ENCODE measurements at places on chromosomes 4 and X.

DNA sequence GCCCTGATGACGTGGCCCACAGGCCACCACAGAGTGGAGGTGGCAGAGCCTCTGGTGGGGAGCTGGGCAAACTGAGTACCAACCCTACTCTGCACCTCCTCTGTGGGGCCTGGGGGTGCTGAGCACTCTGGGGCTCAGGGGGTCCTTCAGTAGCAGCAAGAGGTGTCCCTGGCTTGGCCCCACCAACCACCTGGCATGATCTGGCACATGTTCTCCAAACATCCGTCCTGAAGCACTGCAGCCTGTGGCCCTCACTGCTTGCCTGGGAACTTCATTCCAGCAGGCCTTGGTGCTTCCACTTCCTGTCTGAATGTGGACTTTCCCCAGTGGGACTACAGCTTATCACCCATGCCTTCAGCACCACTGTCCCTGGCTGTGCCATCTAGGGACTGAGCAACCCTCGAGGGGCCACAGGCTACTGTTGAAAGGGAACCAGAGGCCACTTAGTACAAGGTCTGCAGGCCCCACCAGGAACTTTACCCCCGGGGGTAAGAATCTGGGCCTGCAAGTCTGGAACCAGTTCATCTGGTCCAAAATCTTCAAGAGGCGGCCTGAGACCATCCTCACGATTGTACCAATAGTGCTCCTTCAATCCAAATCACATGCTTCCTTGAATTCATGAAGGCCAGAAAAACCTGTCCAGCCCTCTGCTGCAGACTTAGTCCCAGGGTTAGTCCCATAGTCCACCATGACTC lies 13.2 kb downstream of the TNIP2 start:
- DNase-seq: no peak

GRCh38 chr4:55673424-55673823 lies 37.3 kb upstream of the NMU start:
- no peak for DNase-seq

DNA sequence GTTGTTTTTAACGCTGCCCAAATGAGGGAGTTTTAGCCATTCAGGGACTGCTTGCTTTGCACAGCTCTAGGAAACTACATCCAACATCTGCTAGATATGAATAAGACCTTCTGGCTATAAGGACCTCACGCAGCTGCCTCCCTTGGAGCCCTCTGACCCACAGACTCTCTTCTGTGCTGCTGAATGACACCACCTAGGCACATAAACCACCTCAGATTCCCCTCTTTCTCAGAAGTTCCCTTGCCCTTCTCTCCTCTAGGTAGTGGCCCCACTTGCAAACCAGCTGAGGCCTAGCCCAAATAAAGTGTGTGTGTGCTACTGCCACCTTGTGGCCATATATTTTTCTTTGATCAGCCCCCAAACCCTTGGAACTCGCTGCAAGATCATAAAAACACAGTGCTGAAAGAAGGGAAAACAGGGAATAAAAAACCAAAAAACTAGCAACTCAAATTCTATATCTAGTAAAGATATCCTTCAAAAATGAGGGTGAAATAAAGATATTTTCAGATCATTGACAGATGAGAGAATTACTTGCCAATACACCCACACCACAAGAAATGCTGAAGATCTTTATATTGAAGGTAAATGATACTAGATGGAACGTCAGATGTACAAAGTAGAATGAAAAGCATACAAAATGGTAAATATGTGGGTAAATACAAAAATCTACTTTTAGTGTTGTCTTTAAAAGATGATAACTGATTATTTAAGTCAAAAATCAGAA lies 265.9 kb downstream of the ADAMTS3 start:
- peak; percentile 27 for DNase-seq

DNA sequence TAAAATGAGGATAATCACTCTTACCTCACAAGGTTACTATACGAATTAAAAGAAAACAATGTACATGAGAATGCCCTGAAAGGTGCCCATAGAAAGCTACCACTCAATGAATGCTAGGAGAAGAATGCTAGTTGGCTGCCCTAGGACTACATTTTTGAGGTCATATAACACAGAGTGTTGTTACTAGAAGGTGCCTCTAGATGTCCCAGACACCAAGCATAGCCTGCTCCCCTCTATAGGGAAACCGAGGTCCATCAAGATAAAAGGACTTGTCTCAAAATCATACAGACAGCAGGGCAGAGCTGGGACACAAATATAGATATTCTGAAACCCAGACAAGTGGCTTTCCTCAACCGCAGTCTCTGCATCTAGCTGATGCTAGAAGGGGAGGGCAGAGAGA lies 147.0 kb upstream of the ARHGEF9 start:
- DNase-seq: no peak

GRCh38 chrX:39788521-39788920 lies 309.2 kb downstream of the BCOR start:
- no peak for DNase-seq

- no peak for DNase-seq
Observed at GRCh38 chr4:53161787-53162433, 204.0 kb downstream of the SCFD2 start.

DNA sequence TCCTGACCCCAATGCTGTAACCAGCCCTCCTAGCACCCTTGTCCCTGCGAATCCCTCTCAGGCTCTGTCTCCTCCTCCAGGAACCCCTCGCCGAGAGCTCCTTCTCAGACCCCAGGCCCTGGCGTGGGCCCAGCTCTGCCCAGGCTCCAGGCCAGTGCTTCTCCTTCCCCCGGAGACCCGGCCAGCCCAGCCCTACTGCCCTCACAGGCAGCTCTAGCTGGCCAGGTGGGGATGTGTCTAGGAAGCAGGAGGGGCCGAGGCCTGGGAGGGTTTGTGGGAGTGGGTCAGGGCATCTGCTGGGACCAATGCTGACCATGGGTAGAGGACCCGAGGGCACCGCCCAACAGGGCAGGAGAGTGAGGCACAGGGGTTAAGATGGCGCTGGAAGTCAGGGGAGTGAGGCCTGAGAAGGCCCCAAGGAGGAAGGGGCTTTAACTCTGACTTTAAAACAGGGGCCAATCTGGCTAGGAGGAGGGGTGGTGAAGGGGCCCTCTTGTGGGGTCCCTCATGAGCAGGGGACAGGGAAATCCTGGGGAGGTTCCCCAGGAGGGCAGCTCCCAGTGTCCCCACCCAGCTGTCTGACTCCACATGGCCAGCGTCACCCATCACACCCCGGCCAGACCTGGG lies 64.7 kb upstream of the NKX1-1 start:
- no peak for DNase-seq

GRCh38 chrX:152821145-152821765 lies 9.3 kb downstream of the CETN2 start:
- DNase-seq: no peak

DNA sequence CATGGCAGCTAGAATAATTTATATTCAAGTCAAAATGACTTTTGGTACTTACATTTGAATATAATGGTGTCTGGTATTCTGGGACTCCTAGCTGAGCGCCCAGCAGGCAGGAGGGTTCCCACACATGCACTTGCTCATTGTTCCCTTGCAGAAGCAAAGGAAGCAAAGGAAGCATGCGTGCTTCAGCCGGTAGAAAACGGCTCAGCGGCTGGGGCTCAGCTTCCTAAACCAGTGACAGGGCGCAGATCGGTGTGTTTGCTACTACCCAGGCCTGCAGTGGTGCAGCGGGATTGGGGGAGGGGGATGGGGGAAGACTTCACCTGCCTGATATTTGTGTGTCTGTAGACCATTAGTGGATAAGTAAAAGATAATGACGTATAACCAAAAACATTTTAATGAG lies 978.3 kb upstream of the TENM3 start:
- no peak for DNase-seq

DNA sequence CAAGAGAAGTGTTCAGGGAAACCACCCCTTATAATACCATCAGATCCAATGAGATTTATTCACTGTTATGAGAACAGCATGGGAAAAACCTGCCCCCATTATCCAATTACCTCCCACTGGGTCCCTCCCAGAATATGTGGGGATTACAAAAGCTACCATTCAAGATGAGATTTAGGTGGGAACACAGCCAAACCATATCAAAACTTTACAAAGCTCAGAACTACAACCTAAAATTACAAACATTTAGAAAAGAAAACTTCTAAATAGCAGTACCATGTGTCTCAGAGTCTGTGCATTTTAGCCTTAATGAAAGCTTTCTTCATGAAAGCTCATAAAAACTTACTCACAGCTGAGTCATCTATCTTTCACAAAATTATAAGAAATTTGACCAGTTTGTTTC lies 1442.8 kb upstream of the PCDH7 start:
- no peak for DNase-seq

GRCh38 chr4:115470763-115471162 lies 357.3 kb upstream of the NDST4 start:
- no peak for DNase-seq

GRCh38 chr4:118345813-118346212 lies 7.0 kb downstream of the PRSS12 start:
- DNase-seq: no peak

GRCh38 chrX:1034717-1035116 lies 177.7 kb downstream of the CRLF2 start:
- DNase-seq: no peak

DNA sequence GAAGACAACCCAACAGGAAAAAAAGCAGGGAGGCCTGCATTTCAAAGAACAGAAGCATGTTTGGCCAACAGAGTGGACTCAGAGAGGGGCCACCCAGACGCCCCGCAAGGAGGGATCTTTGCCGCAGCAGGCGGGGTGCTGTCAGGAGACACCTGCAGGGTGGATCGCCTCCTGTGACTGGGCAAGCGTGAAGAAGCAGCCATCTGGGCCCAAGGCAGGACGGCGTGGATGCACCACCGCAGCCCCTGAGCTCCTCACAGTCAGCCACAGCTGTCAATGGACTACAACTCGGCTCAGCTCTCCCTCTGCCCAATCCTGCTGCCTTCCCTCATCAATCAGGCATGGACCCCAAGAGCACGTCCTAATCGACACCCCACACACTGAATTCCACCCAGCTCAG lies 32.0 kb upstream of the MAN2B2 start:
- DNase-seq: no peak

GRCh38 chr4:150039274-150040127 lies 38.7 kb upstream of the DCLK2 start:
- DNase-seq: no peak

DNA sequence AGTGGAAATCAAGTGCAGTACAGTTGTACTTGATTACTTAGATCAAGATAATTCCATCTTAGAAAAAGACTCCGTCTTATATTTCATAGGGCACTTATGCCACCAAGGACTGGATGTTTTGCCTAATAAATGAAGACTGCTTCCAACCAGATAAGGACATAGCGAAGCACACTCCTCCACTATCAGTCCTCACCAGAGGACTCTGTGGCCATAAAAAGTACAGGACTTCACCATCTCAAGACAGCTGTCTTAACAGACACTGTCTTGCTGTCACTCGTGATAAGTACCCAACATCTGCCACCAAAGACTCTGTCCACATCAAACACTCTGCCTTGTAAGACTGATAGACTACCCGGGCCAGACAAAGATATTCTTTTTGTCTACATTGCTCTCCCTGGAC lies 352.0 kb downstream of the TRAM1L1 start:
- DNase-seq: no peak

DNA sequence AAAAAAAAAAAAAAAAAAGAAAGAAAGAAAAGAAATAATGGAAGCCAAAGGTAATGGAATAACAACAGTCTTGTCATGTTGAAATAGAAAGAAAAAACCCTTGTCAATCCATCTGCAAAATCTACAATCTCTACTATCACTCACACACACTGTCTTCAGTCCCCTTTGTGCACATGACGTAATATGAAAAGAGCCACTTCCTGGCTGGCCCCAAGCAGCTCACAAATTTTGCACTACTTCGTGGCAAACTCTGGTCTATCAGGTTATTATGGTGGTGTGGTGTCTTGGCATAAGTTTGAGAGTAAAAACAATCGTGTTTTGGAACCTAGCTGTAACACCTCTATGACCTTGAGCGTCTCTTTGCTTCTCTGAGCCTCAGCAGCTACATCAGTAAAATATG lies 8.3 kb upstream of the AFAP1 start:
- DNase-seq: no peak

- no peak for DNase-seq
Observed at GRCh38 chr4:132312521-132312920, 836.6 kb upstream of the PCDH10 start.

DNA sequence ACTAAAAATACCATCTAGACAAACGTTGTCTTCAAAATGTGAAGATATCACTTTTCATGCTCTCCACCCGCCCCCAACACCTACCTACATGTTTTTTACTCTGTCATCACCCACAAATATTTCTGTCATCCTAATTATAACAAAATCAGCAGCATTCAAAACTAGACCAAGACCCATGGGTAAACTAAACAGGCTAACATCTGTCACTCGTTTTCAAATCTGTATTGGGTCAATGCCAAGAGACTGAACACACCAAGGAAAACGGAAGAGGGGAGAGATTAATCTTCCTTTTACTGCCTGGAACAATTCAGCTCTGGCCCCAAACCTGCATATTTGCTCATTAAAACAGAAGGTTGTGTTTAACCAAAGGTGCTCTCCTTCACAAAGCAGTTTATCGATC lies 17.5 kb downstream of the FAM184B start:
- no peak for DNase-seq

- DNase-seq: no peak
Observed at GRCh38 chrX:124268099-124268498, 64.4 kb upstream of the TEX13D start.

- DNase-seq: no peak
Observed at GRCh38 chr4:121599049-121599448, 97.7 kb downstream of the ANXA5 start.

- DNase-seq: peak; percentile 62
Observed at GRCh38 chrX:24479924-24480323, 14.8 kb downstream of the PDK3 start.

GRCh38 chr4:31687717-31688342 lies 967.7 kb downstream of the PCDH7 start:
- no peak for DNase-seq

GRCh38 chr4:38995660-38996005 lies 36.6 kb downstream of the TMEM156 start:
- no peak for DNase-seq

DNA sequence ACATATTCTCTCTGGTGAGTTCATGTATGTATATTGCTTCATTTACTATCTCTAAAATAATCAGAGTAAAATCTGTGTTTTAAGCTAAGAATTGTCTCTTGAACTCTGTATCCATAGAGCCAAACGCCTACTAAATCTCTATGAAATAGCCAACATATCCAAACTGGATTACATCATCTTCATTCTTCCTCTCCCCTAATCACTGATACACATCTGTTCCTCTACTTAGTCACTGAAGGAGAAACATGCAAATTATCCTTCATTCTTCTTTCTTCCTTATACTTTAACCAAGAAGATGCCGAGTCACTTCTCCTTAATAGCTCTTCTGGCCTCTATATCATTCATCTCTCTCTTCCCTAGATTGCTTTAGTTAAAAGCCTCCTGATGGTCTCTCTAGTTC lies 630.4 kb upstream of the FTHL17 start:
- DNase-seq: no peak

GRCh38 chr4:73416423-73417087 lies 12.5 kb downstream of the ALB start:
- DNase-seq: no peak

GRCh38 chr4:159776961-159777360 lies 674.1 kb downstream of the RAPGEF2 start:
- no peak for DNase-seq

GRCh38 chrX:111191598-111191997 lies 78.7 kb downstream of the CAPN6 start:
- no peak for DNase-seq

Measured in activated CD8-positive, alpha-beta memory T cell treated with anti-CD3 and anti-CD28 coated beads, Interleukin-2, amount 50 U/mL, for 4 hours (primary cell).